PC-9 (cell line): ENCODE measurements at places on chromosomes 3 and 15. TPM values are rescaled to one million over a fixed set of nuclear protein-coding genes. Genes with fewer than 3 reads are reported as not detected.

Gene GOLGA6L10
- total RNA-seq: 2.2 and 2.3 TPM in 2 replicates

Gene GOLGA8S
- total RNA-seq: 0.09 TPM in 1 of 2 replicates, not detected in the other

Gene CHRNA5
- total RNA-seq: 9.5 and 10.7 TPM in 2 replicates

Gene AGBL1
- total RNA-seq: not detected in 2 replicates

DNA sequence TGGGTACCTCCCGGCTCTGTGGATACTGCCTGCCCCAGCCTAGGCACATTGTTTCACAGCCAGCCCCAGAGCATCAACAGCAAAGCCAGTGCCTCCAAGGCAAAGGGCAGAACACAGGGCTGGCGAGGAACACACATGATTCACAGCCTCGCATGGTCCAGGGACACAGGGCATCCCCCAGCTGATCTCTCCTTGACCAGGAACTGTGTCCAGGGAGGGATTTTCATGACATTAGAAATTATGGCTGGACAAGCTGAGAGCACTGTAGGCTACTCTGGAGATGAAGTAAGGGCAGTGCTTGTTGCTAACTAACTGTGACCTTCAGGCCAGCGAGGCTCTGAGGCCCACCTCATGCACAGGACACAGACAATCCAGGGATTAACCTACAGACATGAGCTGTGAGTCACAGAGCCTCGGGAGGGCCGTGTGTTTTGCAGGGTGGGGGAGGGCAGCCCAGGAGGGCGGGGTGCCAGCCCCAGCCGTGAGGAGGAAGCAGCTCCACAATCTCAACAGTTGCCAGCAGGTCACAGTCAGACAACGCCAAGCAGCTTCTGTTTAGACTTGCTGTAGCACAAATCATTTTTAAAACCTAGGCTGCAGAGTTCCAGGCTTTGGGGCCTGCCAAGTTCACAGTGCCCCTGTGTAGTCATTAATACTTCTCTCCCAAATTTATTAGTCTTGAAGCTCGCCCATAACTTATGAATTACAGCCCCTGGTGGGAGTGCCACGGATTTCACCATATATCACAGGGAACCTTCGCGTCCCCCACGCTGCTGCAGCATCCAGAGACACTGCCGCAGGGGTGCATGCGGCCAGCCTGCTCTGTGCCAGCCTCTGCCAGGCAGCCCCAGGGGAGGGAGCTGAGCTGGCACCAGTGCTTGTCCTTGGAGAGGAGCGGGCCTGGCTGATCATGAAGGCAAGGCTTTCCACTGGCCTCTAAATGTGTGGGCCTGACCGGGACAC, 114.7 kb downstream of the ETFA start:
- no peaks in the 10 kb centered on the region for H3K27me3 ChIP-seq
- H3K4me3 ChIP-seq: no peak overlapping the region
- H3K4me1 ChIP-seq: peaks cover 35% of the 10 kb centered on the region
- peak; percentile 77 for DNase-seq
- no peaks in the 10 kb centered on the region for H3K36me3 ChIP-seq

DNA sequence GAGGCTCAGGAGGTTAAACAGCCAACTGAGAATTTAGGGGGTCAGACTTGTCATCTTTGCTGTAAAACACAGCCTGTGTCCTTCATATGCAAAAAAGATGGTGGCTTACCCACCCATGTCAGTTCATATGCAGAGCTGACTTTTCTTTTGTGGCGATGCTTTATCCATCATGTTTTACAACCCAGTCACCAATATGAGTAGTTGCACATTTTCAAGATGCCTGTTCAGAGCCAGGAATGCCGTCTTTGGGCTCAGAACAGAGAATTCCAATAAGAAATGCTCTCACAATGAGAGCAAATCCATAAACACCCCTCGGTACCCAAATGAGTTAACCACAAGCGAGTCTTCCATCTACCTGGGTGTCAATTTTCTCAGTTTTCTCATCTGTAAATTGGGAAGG, 83.6 kb downstream of the TIGIT start:
- no peak for DNase-seq
- no peak overlapping the region for H3K27ac ChIP-seq
- H3K4me1 ChIP-seq: no peaks in the 10 kb centered on the region
- H3K4me3 ChIP-seq: no peak overlapping the region

- H3K36me3 ChIP-seq: no peaks in the 10 kb centered on the region
- DNase-seq: no peak
- no peak overlapping the region for H3K27ac ChIP-seq
These were observed 11.0 kb downstream of the TRPC1 start for GRCh38 chr3:142734834-142735233.

GRCh38 chr3:195761567-195762248, 40.9 kb downstream of the MUC20 start:
- no peak overlapping the region for H3K4me3 ChIP-seq
- no peaks in the 10 kb centered on the region for H3K27me3 ChIP-seq
- H3K27ac ChIP-seq: no peak overlapping the region
- DNase-seq: no peak
- H3K4me1 ChIP-seq: no peaks in the 10 kb centered on the region
- no peaks in the 10 kb centered on the region for H3K36me3 ChIP-seq

DNA sequence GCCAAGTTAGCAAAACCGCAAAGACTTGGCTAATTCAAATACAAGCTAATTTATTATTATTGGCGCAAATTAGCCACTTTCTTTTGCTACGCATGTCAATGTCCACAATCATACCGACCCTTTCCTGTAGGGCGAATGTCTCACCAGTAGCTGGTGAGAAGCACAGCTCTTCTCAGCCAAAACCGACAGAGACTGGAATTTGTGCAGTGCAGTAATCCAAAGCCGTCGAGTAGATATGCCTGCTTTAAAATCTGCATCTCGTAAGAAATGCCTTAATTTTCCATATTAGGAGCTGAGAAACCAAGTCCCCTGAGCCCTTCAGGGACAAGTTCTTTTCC, 614 bp upstream of the MINDY2 start:
- H3K4me3 ChIP-seq: peak overlapping the region; percentile 66
- H3K27me3 ChIP-seq: no peaks in the 10 kb centered on the region
- peak; percentile 67 for DNase-seq
- H3K27ac ChIP-seq: peak overlapping the region; percentile 87
- H3K4me1 ChIP-seq: peaks cover 36% of the 10 kb centered on the region

DNA sequence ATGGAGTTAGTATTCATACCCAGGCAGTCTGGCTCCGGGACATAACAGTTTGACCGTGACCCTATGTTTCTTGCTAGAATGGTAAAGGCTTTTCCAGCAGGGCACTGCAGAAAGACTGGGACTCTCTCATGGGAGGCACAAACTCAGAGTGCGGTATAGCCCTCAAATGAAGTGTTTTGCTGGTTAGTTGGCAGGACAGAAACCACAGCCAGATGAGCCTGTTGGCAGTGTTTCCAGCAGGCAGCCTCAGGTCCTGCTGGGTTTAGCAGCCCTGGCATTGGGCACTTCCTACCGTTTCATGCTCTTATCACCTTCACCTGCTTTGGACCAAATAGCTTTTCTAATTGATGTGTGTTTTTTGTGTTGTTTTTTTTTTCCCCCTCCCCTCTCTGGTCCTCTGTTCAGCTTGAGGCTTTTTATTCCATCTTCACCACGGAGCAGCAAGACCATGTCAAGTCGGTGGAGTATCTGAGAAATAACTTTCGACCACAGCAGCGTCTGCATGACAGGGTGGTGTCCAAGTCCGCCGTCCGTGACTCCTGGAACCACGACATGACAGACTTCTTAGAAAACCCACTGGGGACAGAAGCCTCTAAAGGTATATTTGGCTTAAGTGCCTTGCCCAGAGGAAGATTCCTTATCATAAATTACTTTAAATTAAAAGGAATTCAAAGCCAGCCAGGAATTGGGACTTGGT, 205.6 kb downstream of the FEZF2 start:
- no peaks in the 10 kb centered on the region for H3K36me3 ChIP-seq
- H3K27ac ChIP-seq: no peak overlapping the region
- no peak for DNase-seq
- no peak overlapping the region for H3K4me3 ChIP-seq
- H3K27me3 ChIP-seq: no peaks in the 10 kb centered on the region

DNA sequence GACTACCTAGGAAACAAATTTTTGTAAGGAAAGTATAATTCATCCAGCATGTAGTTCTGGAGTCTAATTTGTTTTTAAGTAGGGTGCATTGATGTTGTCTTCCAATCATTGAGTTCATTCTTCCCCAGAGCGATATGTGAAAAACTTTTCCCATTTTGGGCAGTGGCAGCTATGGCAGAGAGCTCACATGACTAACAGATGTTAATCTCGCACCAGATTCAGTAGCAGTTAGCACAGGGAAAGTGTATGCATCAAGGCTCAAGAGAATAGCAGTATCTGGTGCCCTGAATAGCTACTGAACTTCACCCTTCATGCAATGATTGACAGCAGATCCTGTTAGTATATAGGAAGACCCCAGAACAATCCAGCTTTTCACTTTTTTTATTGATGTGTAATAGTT, 46.3 kb upstream of the TCAIM start:
- no peaks in the 10 kb centered on the region for H3K27me3 ChIP-seq
- no peak overlapping the region for H3K4me3 ChIP-seq
- H3K36me3 ChIP-seq: no peaks in the 10 kb centered on the region

DNA sequence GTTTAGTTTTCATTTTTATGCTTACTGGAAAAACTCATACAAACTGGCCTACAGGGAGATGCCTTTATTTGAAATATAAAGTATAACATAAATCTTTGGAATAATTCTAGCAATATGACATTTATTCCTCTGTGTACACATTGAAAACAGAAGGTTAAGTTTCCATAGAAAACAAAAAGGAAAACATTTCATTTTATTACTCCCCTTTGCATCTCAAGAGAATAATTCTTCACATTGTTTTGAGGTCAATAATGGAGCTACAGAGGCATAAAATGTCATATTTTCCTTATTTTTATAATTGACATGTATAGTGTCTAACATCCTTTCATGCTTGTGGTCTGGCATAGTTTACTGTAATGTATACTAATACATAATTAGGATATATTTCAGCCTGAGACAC, 187.6 kb upstream of the AGTR1 start:
- H3K27ac ChIP-seq: no peak overlapping the region
- no peaks in the 10 kb centered on the region for H3K36me3 ChIP-seq
- H3K4me1 ChIP-seq: no peaks in the 10 kb centered on the region
- no peak overlapping the region for H3K4me3 ChIP-seq

DNA sequence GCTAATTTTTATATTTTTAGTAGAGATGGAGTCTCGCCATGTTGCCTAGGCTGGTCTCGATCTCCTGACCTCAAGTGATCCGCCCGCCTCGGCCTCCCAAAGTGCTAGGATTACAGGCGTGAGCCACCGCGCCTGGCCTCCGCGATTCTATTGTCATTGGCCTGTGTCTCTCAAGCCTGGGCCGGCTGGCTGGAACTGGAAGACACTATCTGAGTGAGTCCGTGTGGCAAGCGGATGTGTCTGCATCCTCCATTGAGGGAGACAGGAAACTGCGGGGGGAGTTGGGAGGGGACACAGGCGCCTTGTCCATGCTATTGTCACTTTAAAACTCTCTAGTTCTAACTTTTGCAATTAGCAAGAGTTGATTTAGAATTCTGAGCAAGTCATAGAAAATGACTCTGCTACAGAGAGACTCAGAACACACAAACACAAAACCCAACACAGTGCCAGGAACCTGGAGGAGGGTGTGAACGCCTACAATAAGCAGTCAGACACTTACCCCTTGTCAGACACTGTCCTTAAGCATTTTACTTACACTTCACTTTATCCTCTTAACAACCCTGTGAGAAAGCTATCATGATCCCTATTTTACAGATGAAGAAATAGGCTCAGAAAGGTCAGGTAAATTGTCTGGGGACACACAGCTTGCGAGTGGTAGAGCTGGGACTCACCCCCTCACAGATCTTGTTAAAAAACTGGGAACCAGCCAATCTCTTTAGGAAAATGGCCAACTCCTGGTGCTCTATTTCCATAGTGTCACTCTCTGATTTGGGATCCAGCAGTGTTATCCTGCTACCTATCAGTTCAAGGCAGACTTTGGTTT, 38.7 kb downstream of the ANP32A start:
- H3K4me3 ChIP-seq: no peak overlapping the region
- DNase-seq: no peak
- H3K27me3 ChIP-seq: no peaks in the 10 kb centered on the region
- no peaks in the 10 kb centered on the region for H3K36me3 ChIP-seq

DNA sequence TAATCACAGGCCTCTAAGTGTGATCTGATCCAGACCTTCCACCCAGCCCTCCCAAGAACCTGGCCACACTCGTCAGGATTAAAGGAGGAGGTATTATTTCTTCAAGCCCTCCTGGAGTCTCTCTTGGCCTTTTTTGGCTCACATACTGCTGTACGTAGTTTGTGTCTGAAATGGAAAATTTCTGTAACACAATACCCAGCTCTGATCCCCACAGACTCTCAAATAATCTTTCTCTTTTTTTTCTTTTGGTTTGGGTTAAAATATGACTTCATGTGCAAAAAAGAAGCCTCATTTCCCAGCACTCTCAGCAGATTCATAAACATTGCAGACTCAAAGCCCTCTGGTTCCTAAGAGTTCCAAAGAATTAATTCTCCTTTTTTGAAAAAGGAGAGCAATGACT, 96.5 kb upstream of the PHLDB2 start:
- H3K4me1 ChIP-seq: peaks cover 10% of the 10 kb centered on the region
- H3K4me3 ChIP-seq: no peak overlapping the region
- H3K27me3 ChIP-seq: no peaks in the 10 kb centered on the region
